ENCODE measurements at places on chromosomes 16 and 17.

GRCh38 chr17:46059486-46059885, 60.4 kb downstream of the STH start:
- DNase-seq = no peak

GRCh38 chr16:13402601-13403000, 501.2 kb downstream of the SHISA9 start:
- no peak for DNase-seq

DNA sequence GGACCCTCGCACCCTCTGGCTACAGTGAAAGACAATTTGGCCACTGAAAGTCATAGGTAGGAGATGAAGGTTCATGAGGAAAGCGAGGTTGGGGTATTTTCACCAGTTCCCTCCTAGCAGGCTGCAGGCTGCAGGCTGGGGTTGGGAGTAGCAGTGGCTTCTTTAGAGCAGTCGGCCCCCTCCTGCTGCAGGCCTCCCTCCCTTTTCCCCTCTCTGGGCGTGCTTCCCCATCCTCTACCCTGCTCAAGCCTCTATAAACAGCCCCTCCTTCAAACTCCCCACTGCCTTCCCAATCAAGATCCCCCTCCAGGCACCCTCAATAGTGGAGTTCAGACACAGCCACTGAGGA, 41.8 kb downstream of the GAS7 start:
- DNase-seq = no peak

GRCh38 chr17:41144846-41145245, 4.5 kb upstream of the KRTAP4-6 start:
- no peak for DNase-seq

- DNase-seq = no peak
These were observed 46.3 kb downstream of the C16orf78 start for GRCh38 chr16:49419862-49420261.

- no peak for DNase-seq
These were observed 604 bp upstream of the ZC3H18 start for GRCh38 chr16:88569614-88569984.

GRCh38 chr16:987906-988305, 6.3 kb downstream of the SOX8 start:
- DNase-seq = peak; percentile 53

DNA sequence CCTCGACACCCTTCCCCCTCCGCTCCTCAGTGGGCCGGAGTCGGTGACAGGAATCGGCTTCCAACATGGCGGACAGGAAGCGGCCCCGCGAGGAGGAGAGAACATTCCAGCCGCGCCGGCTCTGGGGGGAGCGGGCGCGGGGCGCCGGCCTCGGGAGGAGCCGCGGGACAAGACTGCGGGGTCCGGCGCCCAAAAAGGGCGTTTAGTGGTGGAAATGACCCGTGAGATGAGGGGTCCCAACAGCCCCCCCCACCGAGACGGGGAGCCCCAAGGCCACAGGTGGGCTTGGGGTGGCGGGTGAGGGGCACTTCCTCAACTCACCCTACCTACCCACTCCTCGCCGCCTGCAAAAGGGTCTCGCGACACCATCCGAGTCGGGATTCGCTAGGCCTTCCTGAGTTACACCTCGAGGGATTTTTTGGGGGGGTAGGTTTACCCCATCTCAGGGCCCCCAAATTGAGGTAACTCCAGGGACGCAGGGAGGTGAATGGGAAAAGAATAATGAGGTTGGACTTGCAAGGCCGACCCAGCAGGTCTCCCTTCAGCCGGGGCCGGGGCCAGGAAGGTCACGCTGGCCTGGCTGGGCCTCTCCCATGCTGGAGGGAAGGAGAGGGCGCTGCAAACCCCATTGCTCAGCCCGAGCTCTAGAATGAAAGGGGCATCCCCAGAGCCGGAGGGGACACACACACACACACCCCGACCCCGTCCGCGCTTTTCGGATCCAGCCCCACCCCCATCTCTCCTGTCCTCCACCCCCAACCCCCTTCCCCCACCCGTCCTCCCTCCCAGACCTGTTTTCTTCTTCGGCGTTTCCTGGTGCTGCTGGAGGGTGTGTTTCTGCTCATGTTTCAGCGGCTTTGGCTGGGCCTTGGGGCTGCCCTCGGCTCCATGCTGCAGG, 707 bp downstream of the NUFIP2 start:
- peak; percentile 58 for DNase-seq

GRCh38 chr17:29591146-29591736, 1.7 kb upstream of the ANKRD13B start:
- DNase-seq = no peak

DNA sequence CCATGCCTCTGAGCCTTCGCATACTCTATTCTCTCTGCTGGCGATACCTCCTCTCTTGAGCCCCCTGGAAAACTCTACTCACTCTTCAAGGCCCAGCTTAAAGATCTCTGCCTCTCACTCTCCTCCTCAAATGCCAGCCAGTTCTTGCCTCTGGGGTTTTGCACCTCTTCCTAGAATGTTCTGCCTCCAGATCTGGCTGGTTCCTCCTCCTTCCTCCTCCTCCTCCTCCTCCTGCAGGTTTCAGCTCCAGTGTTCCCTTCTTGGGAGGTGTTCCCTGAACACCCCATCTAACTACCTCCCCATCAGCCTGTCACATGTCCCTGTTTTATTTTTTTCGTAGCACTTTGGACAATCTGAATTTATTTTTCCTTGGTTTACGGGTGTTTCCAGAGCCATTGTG, 35.1 kb upstream of the SBK1 start:
- no peak for DNase-seq

DNA sequence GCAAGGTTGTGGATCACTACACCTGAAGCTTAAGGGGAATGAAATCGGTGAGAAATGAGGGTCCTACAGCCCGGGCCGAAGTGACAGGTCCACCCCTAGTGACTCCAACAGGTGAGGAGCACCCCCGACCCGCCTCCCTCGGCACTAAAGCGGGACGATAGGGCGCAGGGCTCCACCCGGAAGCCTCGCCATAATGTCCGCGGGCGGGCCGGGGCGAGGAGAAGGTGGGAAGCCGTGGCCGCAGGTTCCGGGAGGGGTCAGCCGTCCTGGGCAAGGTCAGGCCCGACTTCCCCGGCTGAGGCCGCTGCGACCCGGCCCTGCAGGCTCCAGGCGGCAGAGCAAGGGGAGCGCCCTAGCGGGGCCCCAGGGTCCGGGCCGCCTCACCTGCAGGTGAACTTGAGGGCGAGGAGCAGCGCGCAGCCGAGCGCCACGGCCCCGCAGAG, 543 bp downstream of the TXNDC11 start:
- peak; percentile 7 for DNase-seq

DNA sequence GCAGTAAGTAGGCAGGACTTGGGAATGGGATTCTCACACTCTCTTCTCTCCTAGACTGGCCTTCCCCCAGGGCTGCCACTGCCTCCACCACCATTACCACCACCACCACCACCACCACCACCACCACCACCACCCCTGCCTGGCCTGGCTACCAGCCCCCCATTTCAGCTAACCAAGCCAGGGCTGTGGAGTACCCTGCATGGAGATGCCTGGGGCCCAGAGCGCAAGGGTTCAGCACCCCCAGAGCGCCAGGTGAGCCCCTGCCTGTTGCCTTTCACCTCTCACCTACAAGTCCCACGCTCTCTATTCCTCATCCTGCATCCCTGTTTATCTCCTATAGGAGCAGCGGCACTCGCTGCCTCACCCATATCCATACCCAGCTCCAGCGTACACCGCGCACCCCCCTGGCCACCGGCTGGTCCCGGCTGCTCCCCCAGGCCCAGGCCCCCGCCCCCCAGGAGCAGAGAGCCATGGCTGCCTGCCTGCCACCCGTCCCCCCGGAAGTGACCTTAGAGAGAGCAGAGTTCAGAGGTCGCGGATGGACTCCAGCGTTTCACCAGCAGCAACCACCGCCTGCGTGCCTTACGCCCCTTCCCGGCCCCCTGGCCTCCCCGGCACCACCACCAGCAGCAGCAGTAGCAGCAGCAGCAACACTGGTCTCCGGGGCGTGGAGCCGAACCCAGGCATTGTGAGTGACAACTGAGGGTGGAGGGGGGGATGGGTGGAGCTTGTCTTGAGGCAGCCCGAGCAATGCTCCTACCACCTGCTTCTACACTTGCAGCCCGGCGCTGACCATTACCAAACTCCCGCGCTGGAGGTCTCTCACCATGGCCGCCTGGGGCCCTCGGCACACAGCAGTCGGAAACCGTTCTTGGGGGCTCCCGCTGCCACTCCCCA, 7.9 kb upstream of the TMEM88 start:
- DNase-seq = no peak

DNA sequence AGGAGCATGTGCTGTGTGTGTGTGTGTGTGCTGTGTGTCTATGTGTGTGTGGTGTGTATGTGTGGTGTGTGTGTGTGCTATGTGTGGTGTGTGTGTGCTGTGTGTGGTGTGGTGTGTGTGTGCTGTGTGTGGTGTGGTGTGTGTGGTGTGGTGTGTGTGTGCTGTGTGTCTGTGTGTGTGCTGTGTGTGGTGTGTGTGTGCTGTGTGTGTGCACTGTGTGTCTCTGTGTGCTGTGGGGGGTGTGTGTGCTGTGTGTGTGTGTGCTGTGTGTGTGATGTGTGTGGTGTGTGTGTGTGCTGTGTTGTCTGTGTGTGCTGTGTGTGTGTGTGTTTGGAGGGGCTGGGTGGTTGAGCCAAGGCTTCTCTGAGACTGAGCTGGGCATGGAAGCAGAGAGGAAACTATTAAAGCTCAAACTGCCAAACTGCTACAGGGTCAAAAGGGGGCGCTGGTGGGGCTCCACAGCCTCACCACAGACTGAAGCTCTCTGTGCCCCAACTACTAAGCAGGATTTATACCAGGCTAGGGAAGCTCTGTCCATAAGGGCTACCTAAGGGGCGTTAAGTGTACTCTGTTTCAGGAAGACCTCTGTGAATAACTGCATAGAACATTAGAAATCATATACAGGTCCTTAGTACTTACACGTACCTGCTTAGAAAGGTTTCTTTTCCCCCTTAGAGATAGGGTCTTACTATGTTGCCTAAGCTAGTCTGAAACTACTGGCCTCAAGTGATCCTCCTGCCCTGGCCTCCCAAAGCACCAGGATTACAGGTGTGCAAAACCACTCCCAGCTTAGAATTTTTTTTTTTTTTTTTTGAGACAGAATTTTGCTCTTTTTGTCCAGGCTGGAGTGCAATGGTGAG, 27.8 kb upstream of the GHDC start:
- DNase-seq = peak; percentile 3

DNA sequence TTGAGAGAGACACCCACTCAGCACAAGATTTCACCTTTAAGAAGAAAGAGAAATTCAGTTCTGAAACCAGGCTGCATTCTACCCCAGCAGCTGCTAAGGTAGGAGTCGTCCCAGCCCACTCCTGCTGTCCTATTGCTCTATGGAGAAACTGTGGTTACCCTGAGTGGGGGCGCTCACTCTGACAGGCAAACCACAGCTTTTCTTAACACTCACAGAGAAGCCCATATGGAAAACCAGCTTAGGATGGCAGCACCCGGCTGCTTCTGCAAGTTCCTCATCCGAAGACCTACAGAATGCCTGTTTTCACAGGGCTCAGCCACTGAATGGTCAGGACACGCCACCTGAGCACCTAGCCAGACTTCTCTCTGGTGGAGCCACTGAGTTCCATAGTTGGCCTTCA, 7.5 kb downstream of the ATP5PD start:
- no peak for DNase-seq

GRCh38 chr16:49068224-49068623, 213.4 kb downstream of the CBLN1 start:
- DNase-seq = no peak

DNA sequence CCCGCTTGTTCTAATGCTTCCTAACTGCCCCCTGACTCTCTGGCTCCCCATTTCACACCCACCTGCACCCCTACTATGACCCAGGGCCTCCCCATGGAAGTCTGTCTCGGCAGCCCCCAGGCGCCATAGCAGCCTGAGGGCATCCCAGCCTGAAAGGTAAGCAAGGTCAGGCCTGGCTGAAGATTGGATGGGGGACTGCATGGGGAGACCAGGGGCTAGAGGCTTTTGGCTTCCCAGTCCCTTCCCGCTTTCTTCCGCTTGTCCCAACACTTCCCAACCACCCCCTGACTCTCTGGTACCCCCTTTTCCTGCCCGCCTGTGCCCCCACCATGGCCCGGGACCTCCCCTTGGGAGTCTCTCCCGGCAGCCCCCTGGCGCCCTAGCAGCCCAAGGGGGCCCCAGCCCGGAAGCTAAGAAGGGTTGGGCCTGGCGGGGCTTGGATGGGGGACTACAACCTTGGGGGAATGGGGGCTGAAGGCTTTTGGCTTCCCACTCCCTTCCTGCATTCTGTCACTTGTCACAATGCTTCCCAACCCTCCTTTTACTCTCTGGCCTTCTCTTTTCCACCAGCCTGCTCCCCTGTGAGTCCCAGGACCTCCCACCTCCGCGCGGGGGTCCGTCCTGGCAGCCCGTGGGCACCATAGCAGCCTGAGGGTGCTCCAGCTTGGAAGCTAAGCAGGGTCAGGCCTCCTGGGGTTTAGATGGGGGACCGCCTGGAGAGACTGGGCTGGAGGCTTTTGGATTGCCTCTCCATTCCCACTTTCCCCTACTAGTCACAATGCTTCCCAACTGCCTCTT, 2288.4 kb downstream of the TP53TG3F start:
- no peak for DNase-seq

- DNase-seq = no peak
These were observed 4.6 kb upstream of the HOXB4 start for GRCh38 chr17:48582750-48583069.

GRCh38 chr17:17424552-17424951, 52.2 kb upstream of the MED9 start:
- DNase-seq = no peak

- DNase-seq = no peak
These were observed 24.4 kb downstream of the MIS12 start for GRCh38 chr17:5510771-5511170.

GRCh38 chr16:49497466-49497865, 123.9 kb downstream of the C16orf78 start:
- DNase-seq = no peak

DNA sequence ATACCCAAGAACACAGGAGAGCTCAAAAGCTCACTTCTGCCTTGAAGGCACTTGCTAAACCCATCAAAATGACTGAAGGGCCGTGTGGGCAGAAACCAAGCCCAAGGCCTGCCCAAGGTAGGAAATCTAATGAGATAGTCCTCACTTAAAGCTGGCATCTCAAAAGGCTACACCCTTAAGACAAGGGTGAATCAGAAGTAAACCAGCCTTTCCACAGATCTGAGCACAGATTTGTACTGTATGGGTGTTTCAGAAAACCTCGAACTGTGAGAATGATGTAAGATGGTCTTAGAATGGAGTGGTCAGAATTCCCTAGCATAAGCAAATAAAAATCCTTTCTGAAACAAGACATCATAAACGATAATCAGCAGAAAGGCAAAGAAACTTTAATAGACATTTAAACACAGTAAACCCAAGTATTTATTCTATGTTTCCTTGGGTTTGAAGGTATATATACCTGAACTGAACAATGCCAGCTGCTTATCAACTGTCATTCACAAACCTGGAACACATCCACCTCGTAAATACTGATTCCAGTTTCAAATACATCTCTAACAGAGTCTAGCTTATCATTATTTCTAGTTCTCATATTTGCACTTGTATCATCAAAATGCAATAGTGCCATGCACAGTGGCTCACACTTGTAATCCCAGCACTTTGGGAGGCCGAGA, 37.8 kb downstream of the GLG1 start:
- no peak for DNase-seq

GRCh38 chr17:34487626-34488025, 91.8 kb upstream of the TMEM132E start:
- DNase-seq = no peak
